ENCODE measurements at places on chromosomes 16 and 17.

DNA sequence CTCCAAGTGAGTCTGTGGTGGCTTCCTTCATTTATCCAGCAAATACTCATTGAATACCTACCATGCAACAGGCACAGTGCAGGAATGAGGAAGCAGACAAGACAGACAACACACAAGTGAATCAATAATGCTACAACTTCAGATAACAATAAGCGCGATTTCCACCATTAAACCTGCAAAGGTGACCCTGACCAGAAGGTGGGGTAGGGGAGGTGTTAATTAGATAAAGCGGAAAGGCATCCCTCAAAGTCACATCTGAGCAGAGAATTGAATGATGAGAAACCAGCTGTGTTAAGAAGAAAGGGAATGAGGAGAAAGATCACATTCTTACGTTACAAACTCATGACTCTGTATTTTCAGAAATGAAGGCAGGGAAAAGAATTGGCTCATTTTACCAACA, 26.3 kb downstream of the ZZEF1 start:
- DNase-seq, result no peak

- no peak for DNase-seq
Measured at GRCh38 chr17:82640036-82640435, 8.2 kb downstream of the WDR45B start.

DNA sequence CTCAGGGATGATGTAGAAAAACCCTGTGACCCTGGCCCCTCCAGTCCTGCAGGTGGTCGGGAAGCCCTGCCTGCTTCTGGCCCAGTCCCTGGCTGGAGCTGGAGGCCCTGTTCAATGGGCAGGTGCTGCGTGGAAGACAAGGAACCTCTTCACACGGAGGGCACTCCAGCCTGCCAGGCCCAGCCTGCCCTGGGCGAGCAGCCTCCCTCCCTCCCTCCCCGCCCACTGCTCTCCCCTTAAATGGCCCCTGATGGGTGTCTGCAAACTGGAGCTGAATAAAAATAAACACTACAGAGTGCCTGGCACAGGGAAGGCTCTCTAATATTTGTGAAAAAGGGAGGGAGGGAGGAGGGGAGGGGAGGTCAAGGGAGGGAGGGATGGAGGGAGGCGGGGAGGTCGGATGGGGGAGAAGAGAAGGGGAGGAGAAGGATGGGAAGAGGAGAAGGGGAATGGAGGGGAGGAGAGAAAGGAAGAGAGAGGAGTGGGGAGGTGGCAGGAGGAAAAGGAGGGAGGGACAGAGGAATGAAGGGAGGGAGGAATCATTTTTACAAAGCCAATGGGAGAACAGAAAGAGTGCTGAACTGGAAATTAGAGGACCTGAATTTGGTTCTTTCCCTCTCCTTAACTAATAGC, 222.8 kb upstream of the TNRC6C start:
- no peak for DNase-seq

DNA sequence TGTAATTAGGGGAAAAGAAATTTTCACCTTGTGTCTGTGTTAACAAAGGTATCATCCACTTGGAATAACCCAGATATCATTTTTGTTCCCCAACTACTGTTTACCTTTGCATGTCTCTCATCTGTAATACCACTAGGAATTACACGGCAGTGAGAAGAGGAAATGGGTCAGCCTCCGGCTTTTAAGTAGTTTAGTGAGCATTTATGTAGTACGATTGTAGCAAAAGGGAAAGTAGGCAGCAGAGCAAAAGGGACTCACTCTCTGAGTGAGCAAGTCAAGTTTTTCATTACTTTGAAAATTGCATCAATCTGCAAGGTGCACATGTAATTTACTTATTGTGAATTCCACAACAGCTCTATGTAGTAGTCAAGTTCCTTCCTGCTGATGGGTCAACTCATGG, 11.2 kb downstream of the PHF12 start:
- no peak for DNase-seq

- no peak for DNase-seq
Measured at GRCh38 chr17:45143767-45144198, 4.5 kb upstream of the HEXIM1 start.

- DNase-seq, result no peak
Measured at GRCh38 chr16:85541980-85542900, 70.9 kb upstream of the GSE1 start.

DNA sequence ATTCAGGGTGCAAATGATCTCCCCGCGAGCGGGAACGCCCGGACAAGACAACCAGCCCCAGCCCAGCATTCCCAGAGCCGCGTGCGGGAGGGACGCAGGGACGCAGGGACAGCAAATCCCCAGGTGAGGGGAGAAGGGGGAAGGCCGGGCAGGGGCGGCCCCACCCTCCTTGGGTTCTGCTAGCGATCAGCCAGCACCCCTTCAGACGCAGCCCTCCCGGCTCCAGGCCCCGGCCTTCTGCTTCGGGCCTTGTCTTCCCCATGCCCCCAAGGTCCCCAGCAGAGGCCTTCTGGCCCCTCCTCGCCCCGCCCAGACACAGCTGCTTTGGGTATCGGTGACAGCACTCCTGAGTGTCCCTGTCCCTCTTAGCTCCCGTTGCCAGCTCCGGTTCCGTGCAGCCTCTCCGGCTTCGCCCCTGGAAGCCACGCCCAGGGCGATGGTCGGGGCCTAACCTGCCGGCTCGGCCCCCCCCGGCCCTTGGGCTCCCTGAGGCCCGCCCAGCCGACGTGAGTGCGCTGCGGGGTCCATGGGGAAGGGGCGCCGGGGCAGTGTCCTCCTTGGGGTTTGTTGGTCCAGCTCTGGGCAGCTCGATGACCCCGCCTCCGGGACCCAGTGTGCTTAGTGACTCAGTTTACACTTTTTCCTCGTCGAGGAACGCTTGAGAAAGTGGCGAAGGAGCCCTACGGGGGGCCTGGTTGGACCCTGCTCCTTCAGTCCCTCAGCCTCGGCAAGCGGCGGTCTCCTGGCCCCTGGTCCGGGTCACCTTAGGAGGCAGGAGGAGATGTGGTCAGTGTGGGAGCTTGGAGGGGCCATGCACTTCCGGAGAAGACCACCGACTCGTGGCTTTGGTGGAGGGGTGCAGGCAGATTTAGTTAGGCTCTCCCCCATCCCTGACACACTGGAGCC, 50.5 kb upstream of the AMZ2 start:
- no peak for DNase-seq

- DNase-seq, result no peak
Measured at GRCh38 chr17:47162013-47162622, 27.0 kb downstream of the CDC27 start.

DNA sequence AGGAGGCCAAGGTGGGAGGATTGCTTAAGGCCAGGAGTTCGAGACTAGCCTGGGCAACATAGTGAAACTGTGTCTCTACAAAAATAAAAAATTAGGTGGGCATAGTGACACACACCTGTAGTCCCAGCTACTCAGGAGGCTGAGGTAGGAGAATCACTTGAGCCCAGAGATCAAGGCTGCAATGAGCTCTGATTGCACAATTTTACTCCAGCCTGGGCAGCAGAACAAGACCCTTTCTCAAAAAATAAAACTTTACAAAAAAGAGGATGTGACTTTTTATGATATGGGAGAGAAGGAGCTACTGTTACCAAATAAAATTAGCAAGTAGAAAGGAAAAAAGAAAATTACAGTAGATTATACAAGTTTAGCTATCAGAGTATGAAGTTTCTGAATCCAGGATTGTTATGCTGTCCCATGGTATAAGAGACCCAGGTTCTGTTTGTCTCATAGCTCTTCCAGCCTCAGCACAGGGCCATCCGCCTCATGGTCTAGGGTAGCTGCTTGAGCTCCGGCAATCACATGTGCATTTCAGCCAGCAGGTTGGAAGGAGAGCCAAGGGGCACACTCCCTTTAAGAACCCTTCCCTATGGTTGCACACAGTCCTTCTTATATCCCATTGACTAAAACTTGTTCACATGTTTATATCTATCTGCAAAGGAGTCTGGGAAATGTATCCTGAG, 13.5 kb downstream of the EEF2K start:
- DNase-seq, result no peak

DNA sequence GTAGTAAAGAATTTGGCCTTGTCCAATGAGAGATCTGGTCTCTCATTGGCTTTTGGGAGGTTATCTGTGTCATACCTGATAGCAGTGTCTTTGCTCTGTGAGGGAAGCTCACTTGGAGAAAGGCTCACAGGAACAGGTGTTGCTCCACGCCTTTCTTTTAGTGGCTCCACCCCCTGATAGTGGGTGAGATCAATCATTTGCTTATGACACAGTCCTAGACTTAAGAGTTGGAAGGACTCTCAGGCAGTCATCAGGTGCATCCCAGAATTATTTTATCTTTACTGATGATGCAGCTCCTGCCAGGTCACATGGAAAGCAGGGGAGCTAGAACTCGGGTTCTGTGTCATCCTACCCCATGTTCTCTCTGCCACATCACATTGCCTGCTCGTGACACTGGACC, 59.3 kb downstream of the CENPV start:
- DNase-seq, result no peak

DNA sequence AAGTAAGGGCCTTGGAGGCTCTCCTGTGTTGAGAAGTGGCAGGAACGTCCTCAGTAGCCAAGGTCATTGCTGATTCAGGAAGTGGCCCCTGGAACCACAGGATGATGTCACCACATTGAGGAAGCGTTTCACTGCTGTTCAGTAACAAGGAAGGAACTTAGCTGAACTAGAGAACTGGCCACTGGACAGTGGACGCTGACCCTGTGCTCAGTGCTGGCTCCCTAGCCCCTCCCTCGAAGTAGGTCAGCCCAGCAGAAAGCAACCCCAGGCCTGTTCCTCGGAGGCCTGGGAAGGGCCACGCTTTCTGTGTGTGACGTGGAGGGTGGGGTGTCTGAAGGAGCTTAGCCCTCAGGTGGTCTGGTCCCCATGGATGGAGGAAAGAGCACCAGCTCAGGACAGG, 58.3 kb downstream of the B9D1 start:
- DNase-seq, result no peak

GRCh38 chr17:78929908-78930775, 5.0 kb upstream of the TIMP2 start:
- DNase-seq, result no peak

- no peak for DNase-seq
Measured at GRCh38 chr16:50494501-50495491, 53.4 kb upstream of the NKD1 start.

DNA sequence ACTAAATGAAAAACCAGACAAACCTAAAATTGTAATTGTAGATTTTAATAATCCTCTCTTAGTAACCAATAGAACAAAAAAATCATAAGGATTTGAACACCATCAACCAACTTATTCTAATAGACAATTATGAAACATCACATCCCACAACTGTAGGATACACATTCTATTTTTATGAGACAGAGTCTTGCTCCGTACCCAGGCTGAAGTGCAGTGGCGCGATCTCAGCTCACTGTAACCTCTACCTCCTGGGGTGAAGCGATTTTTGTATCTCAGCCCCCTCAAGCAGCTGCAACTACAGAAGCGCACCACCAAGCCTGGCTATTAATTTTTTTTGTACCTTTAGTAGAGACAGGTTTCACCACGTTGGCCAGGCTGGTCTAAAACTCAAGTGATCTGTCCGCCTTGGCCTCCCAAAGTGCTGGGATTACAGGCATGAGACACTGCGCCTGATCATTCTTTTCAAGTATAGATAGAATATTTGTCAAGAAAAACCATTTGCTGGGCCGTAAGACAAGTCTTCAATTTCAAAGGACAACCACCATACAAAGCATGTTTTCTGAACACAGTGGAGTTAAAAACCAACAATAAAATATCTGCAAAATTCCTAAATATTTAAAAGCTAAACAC, 49.8 kb downstream of the CREBBP start:
- no peak for DNase-seq

DNA sequence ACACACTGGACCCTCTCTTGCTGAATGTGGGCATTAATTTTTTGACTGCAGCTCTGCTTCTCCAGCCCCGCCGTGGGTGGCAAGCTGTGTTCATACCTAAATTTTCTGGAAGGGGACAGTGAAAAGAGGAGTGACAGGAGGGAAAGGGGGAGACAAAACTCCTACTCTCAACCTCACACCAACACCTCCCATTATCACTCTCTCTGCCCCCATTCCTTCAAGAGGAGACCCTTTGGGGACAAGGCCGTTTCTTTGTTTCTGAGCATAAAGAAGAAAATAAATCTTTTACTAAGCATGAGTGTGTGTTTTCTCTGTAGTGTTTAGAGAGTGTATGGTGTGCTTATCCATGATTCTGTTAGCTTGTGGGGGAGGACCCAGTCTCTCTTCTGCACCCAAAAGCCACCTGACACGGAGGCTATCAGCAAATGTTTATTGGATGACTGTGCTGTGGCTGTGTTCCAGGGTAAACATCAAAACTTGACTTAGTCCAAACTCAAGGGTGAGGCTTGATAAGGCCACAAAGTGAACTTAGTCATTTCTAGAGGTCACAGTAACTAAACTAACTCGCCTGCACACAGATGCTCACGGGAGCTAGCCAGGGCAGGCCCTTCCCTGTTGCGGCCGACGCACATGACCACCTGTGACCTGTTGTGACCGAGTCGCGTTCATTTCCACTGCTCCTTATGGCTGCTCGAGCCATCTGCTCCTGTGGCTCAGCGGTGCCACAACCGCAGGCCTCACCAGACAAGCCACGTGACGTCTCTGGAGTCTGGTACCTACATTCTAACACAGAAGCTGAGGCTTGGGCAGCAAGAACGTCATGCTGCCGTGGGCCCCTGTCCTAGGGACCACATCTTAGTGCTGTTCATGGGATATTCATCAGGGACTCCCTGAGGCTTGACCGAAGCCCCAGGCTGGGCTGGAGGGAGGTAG, 9.8 kb upstream of the MED11 start:
- no peak for DNase-seq

GRCh38 chr16:69105501-69106361, at the start of gene HAS3:
TSS of gene HAS3 (plus strand) at chr16:69105653. CDS start at chr16:69109396, 3,743 bp downstream.
- peak; percentile 34 for DNase-seq

DNA sequence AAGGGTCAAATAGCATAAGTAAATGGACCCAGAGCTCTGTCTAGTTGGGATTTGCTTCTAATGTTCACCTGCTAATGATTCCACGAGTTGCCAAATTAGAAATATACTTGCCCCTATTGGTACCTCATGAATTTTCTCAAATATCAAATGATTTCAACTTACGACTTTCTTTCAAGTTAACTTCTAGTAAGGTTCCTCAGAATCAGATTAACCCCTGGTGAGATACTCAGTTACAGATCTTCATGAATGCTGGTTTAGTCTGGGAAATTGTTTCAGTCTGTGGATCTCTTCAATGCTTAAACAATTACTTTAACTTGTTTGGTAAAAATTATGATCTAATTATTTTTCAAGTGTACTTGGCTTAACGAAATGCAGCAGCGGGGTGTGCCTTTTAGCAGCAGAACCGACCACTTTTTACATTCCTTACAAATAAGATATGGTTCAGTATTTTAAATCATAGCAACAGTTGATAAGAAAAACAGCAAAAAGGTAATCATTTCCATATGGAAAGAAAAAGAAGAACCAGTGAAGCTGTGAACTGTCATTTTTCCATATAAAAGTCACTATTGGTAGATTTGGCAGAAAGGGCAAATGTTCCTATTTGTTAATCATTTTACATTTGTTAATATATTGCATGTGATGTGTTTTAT, 34.5 kb downstream of the TUBD1 start:
- DNase-seq, result no peak

GRCh38 chr17:50027881-50028735, 27.8 kb upstream of the ITGA3 start:
- peak; percentile 95 for DNase-seq

DNA sequence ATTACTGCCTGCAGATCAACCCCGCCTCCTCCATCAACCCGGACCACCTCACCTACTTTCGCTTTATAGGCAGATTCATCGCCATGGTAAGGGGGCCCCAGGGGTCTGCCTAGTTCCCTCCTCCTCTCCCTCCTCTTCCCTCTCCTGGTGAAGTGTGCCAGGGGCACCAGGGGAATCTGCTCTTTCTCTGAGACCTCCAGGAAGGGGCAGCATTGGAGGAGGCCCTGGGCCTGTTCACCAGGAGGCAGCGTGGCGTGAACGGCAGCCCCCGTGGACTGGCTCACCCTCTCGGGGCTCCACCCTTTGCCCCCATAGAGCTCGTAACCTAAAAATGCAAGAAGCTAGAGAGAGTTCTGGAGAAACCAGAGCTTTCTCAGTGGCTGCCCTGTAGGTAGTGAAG, 17.1 kb upstream of the CLEC18A start:
- no peak for DNase-seq

Data from epithelial cell of prostate (primary cell).